ENCODE measurements at places on chromosomes 5 and 9. TPM values are rescaled to one million over a fixed set of nuclear protein-coding genes. Genes with fewer than 3 reads are reported as not detected.

GRCh38 chr5:174093123-174093522, 47.6 kb downstream of the NSG2 start:
- no peak for DNase-seq

DNA sequence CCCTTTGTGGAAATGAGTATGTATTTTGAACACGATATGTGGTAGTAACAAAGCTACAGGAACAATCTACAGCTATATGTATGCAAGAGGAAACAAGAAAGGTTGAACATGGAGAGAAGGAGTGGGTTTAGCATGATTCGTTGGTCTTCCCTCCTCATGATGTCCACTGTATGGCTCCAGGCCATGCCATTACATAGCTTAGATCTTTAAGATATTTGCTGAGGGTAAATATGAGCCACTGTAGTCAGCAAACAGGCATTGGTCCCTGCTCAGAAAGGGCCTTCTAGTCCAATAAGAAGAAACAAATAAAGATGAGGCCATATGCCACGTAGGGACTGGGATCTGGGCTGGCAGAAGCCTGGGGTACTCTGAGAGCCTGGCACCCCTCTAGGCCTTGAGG, 543.2 kb upstream of the SGCD start:
- DNase-seq: no peak

DNA sequence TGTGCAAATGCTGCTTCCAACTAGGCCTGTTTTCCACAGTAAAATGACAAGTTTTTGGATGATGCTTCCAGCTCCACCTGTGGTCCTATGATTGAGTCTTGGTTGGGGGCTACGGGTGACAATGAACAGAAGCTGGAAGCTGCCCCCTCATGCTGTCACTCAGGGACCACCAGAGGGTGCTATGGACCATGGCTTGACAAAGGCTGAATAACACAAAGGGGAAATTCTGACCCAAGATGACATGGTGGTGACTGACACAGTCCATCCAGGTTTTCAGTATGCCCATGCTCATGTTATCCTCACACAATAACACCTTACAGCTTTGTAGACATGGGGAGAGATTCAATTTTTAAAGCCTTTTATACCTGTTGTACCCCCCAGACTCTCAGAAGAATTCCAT, 23.9 kb upstream of the SAP30L start:
- DNase-seq: no peak

- DNase-seq: no peak
These were observed 10.6 kb downstream of the CDC42SE2 start for GRCh38 chr5:131274326-131275063.

DNA sequence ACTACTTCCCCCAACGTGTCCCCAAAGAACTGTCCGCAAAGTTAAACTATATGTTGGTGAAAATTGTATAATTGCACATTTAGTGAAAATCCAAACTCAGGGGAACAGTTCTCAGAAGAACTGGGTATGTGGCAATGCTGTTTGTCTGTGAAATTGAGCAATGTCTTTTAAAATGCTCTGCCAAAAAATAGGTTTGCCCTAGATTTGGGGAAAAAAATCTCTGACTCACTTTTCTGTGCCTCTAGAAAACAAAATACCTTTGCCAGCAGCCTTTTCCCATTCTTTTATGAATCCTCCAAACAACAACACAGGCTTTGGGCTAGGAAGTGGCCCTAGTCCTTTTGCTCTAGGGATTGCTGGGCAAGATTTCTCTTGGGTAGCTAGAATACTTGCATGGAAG, 37.4 kb upstream of the ZNF608 start:
- DNase-seq: no peak

Gene HK3
- 1.6 TPM for polyA plus RNA-seq

DNA sequence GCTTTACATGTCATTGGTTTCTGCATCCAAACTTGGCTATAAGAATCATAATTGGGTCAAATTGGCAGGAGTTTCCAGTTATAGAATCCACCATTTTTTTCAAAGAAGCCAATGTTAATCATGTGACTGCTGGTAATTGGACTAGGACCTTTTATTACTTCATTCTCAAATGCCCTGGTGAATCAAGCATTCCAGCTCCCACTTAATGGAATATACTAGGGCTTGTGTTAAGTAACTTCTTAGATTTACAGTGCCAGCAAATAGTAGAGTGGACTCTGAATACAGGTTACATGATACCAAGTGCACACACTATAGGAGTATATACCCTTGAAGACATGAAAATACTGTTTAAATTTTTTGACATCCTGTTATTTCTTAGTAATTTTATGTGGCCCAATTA, 96.7 kb downstream of the NUDT12 start:
- no peak for DNase-seq

GRCh38 chr9:7782400-7783120, 17.0 kb downstream of the DMAC1 start:
- no peak for DNase-seq

DNA sequence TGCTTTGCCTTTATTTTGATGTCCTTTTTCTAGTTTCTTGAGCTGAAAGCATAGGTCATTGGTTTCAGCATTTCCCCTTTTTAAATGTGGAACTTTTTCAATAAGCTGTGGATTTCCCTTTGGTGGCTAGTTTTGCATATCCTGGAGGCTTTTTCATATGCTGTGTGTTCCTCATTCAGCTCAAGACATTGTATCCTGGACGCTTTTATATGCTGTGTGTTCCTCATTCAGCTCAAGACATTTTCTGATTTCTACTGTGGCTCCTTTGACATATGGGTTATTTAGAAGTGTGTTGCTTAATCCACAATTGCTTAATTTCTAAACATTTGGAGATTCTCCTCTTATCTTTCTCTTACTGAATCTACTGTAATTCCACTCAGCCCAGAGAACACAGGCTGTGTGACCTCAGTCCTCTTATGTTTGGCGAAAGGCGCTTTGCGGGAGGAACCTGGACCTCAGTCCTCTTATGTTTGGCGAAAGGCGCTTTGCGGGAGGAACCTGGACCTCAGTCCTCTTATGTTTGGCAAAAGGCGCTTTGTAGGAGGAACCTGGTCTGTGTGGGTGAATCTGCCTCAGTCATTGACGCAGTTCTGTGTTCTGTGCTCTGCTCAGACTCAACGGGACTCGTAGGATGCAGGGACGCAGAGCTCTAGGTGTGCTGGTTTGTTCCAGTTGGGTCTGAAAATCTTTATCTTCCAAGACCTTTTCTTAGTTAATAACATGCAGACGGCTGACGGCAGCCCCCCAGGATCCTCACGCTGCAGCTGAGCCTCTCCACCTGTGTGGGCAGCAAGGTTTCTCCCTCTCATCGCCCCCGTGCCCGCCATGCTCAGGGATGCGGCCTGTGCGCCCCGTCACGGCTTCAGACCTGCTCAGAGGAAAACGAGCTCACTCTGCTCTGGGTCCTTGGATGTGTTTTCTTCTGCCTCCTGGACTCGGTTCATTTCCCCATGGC, 6.0 kb upstream of the SLC9A3 start:
- no peak for DNase-seq
